ENCODE measurements at places on chromosomes 3 and 15. TPM values are rescaled to one million over a fixed set of nuclear protein-coding genes. Genes with fewer than 3 reads are reported as not detected.
A peak's percentile ranks its signal among the peaks of the same experiment; 100 is the strongest.

The GHSR gene
- total RNA-seq, result not detected

The SMCO1 gene
- not detected for total RNA-seq

DNA sequence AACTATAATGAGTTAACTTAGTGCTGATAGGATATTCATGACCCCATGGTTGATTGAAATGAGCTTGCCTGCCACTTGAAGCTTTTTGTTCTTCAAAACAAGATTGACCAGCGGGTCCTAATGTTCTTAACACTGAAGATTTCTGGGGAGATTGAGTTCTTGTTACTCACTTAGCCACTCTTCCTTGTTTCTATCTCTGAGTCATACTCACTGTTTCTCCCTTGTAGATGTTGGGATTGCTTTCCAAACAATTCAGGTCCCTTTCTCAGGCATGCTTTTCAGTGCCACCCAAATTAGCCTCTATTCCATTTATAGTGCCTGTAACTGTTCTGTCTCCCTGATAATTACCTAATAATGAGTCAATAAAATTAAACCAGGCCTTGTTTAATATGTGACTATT, 517.0 kb downstream of the SQOR start:
- no peak for DNase-seq

GRCh38 chr15:99914723-99915122, 181.5 kb upstream of the LYSMD4 start:
- no peak for DNase-seq

GRCh38 chr3:128084675-128085021, 32.4 kb downstream of the SEC61A1 start:
- no peak for DNase-seq

- no peak for DNase-seq
Observed at GRCh38 chr15:64542091-64542490, 81.7 kb downstream of the ZNF609 start.

The OXSR1 gene
- total RNA-seq, result 30.6 TPM

The IL20RB gene
- 0.73 TPM for total RNA-seq

DNA sequence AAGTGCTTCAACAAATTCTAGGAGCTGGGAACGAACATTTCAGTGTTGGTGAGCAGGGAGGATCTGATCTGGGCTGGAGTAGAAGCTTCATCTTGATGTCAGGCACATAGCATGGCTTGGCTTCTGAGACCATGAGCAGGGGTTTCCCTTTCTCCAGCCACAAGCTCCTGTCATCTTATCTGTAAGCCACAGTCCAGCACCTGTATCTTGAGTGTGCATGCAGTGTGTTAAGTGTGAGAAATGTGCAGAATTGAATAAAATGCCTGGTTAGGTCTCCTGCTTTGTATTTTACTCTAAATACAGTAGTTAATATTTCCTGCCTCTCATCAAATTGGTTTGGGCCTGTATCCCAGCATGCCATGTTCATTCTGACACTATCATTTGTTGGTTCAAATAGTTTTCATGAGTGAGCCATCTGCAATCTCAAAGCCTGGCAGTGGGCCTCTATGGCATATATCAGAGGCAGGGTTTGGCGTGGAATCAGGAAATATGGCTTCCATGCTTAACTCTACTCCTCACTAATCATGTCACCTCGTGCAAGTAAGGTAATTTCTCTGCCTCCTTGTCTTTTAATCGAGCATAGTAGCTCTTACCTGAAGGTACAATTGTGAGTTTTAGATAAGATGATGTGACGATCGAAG, 43.3 kb downstream of the TLNRD1 start:
- DNase-seq, result no peak

DNA sequence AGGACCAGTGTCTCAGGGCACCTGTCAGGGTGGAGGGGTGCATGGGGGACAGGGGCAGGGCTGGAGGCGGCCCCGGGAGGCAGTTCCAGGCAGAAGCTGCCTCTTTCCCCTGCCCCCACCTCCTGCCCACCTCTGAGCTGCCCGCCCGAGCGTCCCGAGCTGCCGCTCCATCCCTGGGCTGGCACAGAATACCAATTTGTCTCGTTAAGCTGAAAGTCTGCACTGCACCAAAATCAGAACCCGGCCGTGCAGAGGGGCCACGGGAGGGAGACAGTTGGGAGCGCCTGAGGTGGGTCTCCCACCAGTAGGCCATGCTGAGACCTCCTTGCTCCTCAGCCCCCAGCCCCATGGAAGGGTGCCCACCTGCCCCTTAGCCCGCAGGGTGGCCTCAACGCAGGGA, 1.3 kb upstream of the ATP2B2 start:
- DNase-seq, result no peak

The MUSTN1 gene
- total RNA-seq, result 22.1 TPM

- no peak for DNase-seq
Observed at GRCh38 chr3:135271177-135272025, 476.3 kb downstream of the EPHB1 start.

DNA sequence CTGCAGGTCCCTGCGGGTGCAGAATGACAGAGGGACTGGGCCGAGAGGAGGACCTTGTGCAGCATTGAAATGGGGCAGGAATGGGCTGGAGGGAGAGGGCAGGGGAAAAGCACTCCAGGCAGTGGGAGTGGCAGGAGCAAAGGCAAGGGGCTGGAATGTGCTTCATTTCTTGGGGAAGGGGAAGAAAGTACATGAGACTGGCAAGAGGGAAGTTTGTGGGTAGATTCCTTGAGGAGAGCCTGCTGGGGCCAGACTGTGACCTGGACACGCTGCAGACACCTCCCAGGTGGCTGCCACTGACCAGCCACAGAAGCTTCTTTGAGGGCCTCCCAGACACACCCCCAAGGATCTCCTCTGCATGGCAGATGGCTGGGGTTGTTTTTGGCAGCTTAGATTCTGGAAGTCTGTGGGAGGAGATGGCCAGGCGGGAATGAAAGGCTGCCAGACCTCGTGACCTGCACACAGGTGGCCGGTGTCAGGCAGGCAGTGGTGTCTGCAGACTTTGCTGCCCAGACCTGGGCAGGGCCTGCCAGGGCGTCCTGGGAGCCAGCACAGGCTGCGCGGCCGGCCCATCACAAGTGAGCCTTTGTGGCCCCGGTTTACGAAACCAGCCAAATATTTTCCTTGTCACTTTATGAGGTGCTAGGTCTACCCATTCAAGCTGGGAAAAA, 53.1 kb downstream of the SPSB4 start:
- no peak for DNase-seq

DNA sequence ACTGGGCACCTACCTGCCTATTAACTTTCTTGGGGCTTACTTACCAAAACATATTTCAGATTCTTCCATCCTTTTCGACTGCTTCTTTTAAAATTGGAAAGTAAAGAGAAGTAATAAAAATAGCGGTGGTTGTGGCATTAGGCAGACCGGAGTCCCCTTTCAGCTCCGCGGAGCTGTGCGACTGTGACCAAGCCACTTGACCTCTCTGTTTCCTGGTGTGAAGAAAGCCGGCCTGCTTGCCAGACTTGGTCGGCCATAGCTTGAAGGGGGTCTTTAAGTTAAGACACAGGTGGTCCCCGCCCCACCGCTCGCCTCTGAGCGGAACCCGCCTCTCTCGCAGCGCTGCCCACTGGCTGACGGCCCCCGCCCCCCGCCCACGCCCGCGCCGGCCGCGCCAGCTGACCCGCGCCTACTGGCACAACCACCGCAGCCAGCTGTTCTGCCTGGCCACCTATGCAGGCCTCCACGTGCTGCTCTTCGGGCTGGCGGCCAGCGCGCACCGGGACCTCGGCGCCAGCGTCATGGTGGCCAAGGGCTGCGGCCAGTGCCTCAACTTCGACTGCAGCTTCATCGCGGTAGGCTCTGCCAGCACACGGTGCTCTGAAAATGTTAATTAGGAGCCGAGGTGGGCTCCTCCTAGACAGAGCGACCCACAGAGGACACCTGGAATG, 18.3 kb downstream of the NOX5 start:
- DNase-seq, result no peak

The LSMEM2 gene
- total RNA-seq, result 2.4 TPM

DNA sequence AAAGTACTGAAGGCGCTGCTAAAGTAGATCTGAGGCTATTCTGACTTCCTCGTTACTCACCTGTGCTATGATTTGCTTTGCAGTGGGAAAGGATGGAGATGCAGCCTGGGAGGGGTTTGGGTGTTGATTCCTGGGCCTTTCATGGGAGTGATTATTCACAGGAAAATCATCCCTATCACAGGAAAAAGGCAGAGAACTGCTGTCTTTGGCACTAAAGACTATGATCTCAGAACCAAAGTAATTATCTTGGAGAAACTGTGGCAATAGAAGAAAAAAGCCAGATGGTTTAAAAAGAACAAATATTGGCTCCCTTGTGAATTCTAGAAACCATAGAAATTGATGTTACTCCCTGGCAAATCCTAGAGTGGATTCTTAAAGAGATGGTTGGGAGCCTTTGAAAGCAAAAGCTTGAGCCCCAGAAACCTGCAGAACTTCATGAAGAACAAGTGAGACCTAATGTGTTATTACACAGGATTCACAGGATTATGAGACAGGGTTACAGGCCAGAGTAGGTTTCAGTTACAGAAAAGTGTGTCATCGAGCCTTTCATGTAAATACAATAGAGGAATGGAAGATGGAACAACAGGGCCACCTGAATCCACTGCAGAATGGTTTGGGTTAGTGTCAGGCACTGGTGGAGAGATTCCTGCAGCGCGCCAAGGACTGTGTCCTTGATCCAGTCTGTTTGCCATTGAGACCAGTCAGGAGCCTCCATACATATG, 85.7 kb downstream of the OXNAD1 start:
- no peak for DNase-seq

- no peak for DNase-seq
Observed at GRCh38 chr15:40875991-40876730, 2.1 kb upstream of the RHOV start.

GRCh38 chr3:179768080-179768479, 115.2 kb downstream of the USP13 start:
- no peak for DNase-seq

- DNase-seq, result no peak
Observed at GRCh38 chr15:88630141-88630721, 8.6 kb upstream of the ISG20 start.

DNA sequence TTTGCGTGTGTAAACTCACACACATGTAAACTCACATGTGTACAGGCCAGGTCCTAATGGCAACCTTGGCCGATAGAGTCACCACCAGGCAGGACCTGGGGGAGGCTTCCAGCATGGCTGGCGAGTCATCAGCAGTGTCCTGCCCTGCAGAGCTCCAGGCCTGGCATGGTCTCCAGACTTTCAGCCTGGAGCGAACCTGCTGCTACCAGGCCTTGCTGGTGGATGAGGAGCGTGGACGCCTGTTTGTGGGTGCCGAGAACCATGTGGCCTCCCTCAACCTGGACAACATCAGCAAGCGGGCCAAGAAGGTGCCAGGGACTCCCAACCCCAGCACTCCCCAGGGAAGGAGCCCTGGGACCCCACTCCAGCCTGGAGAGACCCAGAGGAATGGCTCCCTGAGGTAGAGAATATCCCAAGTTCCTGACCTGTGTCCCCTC, 1.0 kb downstream of the SEMA3B start:
- peak; percentile 4 for DNase-seq

DNA sequence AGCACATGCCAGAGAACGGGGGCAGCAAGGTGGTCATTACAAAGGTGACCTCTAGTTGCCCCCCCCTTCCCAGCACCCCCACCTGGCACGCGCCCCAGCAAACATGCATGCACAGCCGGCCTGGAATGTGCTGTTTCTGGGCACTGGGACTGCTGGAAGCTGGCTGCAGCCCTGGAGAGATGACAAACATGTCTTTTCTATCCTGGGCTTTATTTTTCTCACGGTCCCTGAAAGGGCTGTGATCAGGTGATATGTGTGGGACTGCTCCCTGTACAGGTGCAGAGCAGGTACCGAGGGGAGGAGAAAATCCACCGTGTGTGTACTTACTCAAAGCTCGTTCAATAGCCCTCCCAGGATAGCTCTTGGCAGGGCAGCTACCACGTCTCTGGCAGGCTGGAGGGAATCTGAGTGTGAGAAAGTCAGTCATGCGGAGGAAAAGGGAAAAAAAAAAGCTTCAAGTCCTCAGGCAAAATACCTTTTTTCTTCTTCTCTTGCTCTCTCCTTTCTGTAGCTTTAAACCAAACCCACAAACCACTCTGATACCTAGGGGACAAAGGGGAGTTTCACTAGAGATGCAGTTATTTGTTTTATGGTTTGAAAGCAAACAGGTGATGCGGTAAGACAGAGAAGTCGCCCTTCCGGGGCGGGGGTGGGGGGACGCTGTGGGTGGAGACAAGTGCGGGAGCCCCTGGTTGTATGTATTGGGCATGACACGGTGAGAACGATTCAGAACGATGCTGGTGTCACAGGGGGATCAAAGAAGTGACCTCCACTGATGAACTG, 5.0 kb upstream of the HES1 start:
- no peak for DNase-seq

The KBTBD13 gene
- total RNA-seq, result not detected

The MYL3 gene
- total RNA-seq, result 3.1 TPM

DNA sequence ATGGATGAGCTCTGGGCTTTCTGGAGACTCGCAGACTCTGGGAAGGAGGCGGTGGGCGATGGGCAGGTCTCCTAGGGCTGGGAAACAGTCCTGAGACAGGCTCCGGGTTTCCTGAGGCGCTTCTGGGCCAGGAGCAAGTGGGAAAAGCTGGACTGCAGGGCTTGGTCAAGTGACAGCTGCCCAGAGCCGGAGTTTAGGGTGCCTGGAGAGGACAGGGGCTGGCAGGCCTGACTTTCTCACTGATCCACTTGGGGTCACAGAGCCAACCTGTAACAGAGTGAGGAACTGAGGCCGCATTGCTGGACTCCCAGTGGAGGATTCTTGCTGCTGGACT, 107.9 kb downstream of the APBA2 start:
- no peak for DNase-seq

The DUOXA2 gene
- not detected for total RNA-seq
